ENCODE measurements at places on chromosomes 1 and 21. TPM values are rescaled to one million over a fixed set of nuclear protein-coding genes. Genes with fewer than 3 reads are reported as not detected.

GRCh38 chr1:42817440-42817767 is 207 bp upstream of the SVBP start:
- DNase-seq: no peak
- H3K27ac ChIP-seq: peak overlapping the region; percentile 28
- H3K4me1 ChIP-seq: peaks cover 32% of the 10 kb centered on the region
- peak overlapping the region; percentile 76 for H3K4me3 ChIP-seq
- H3K36me3 ChIP-seq: peaks cover 9% of the 10 kb centered on the region
- no peaks in the 10 kb centered on the region for H3K27me3 ChIP-seq

Gene RSPO1
- not detected for total RNA-seq

- no peaks in the 10 kb centered on the region for H3K36me3 ChIP-seq
- no peaks in the 10 kb centered on the region for H3K4me1 ChIP-seq
- H3K4me3 ChIP-seq: no peak overlapping the region
- no peak for DNase-seq
Observed at GRCh38 chr1:157448636-157449035, 103.7 kb downstream of the FCRL5 start.

- peak overlapping the region; percentile 81 for H3K27ac ChIP-seq
- peaks cover 42% of the 10 kb centered on the region for H3K4me1 ChIP-seq
- DNase-seq: no peak
- H3K27me3 ChIP-seq: no peaks in the 10 kb centered on the region
- H3K4me3 ChIP-seq: peak overlapping the region; percentile 92
Observed at GRCh38 chr1:153919876-153920852, 2.6 kb downstream of the GATAD2B start.

- H3K27me3 ChIP-seq: no peaks in the 10 kb centered on the region
- no peak overlapping the region for H3K27ac ChIP-seq
- no peaks in the 10 kb centered on the region for H3K36me3 ChIP-seq
- no peak overlapping the region for H3K4me3 ChIP-seq
- peaks cover 3% of the 10 kb centered on the region for H3K4me1 ChIP-seq
Observed at GRCh38 chr1:40399984-40400704, 26.6 kb downstream of the SMAP2 start.

- H3K27ac ChIP-seq: no peak overlapping the region
- peaks cover 25% of the 10 kb centered on the region for H3K4me1 ChIP-seq
- no peaks in the 10 kb centered on the region for H3K27me3 ChIP-seq
- DNase-seq: no peak
Observed at GRCh38 chr1:231933711-231934626, 307.4 kb downstream of the DISC1 start.

Gene ABCB10
- 20.2 TPM for total RNA-seq

DNA sequence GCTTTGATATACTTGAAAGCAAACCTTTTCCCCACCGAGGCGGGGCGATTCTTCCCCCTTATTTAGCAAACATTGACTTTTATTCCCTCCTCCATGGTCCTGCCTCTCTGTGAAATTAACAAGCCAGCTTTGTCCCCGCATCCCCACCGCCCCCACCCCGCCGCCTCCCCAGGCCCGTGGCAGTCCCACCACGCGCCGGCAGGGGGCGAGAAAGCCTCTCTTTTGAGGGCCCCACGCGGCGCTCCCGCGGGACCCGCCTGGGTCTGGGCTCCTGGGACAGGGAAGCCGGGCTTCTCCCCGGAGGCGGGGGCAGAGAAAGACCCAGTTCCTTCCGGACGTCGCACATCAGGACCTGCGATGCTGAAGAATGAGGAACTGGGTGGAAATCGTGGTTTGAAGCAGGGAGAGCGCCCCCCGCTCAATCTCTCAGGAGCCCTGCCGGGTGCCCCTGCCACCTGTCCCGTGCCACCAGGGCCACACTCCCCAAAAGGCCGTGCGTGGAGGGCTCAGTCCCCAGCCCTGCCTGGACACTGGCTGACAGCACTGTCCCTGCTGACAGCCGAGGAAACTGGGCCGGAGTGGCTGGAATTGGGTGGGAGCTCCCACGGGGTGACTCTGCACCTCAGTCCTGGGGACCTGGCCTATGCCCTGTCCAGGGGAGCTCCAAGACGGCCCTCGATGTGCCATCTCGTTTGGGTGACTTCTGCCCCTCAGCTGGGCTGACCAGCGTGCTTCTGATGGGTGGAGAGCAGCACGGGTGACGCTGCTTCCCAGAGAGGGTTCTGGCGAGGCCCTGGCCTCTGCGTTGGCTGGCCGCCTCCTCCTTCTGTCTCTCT is 8.6 kb upstream of the ACTRT2 start:
- no peaks in the 10 kb centered on the region for H3K4me1 ChIP-seq
- no peaks in the 10 kb centered on the region for H3K36me3 ChIP-seq
- no peak overlapping the region for H3K27ac ChIP-seq
- no peaks in the 10 kb centered on the region for H3K27me3 ChIP-seq
- H3K4me3 ChIP-seq: no peak overlapping the region

Gene ACTL8
- not detected for total RNA-seq

Gene HMGCL
- 37.4 TPM for total RNA-seq

DNA sequence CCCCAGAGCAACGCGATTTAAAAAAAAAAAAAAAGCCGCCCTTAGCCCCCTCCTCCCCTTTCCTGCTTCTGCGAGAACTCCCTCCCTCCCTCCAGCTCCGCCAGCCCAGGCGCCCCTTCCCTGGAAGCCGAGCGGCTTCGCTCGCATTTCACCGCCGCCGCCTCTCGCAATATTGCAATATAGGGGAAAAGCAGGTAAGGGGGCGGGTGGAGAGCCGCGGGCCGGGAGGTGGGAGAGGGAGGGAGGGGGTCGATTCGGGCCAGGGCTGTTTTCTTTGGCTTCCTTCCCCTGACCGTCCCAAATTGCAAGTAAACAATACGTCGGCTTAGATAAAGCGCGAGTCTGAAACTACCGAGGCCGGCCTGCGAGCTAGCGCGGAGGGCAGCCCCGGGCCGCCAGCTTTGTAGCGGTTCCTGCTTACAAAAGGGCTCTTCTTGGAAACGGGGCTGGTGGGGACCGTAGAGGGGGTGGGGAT is 408 bp downstream of the LMO4 start:
- no peak for DNase-seq
- peaks cover 34% of the 10 kb centered on the region for H3K4me1 ChIP-seq
- no peaks in the 10 kb centered on the region for H3K27me3 ChIP-seq
- peak overlapping the region; percentile 97 for H3K27ac ChIP-seq

GRCh38 chr1:202709276-202710041 is 795 bp downstream of the SYT2 start:
- H3K27me3 ChIP-seq: peaks cover 76% of the 10 kb centered on the region
- H3K36me3 ChIP-seq: no peaks in the 10 kb centered on the region
- peaks cover 10% of the 10 kb centered on the region for H3K4me1 ChIP-seq
- no peak overlapping the region for H3K27ac ChIP-seq
- peak; percentile 81 for DNase-seq
- peak overlapping the region; percentile 72 for H3K4me3 ChIP-seq

Gene OR2T33
- not detected for total RNA-seq

- H3K4me3 ChIP-seq: no peak overlapping the region
- DNase-seq: no peak
- H3K27me3 ChIP-seq: no peaks in the 10 kb centered on the region
- H3K27ac ChIP-seq: peak overlapping the region; percentile 18
Observed at GRCh38 chr1:179121159-179121938, 39.5 kb downstream of the TOR3A start.

Gene LMX1A
- not detected for total RNA-seq

- H3K36me3 ChIP-seq: no peaks in the 10 kb centered on the region
- DNase-seq: no peak
- peaks cover 25% of the 10 kb centered on the region for H3K4me1 ChIP-seq
- H3K4me3 ChIP-seq: peak overlapping the region; percentile 5
- H3K27me3 ChIP-seq: no peaks in the 10 kb centered on the region
Observed at GRCh38 chr1:43232482-43232881, 37.3 kb upstream of the TMEM125 start.

Gene PGLYRP4
- total RNA-seq: not detected

Gene FMO5
- total RNA-seq: 2.2 TPM

Gene CRP
- total RNA-seq: not detected

GRCh38 chr1:202856014-202856413 is 32.9 kb downstream of the RABIF start:
- no peak for DNase-seq
- no peaks in the 10 kb centered on the region for H3K4me1 ChIP-seq
- no peak overlapping the region for H3K4me3 ChIP-seq
- no peaks in the 10 kb centered on the region for H3K36me3 ChIP-seq
- H3K27me3 ChIP-seq: no peaks in the 10 kb centered on the region

- peak overlapping the region; percentile 83 for H3K4me3 ChIP-seq
- H3K4me1 ChIP-seq: peaks cover 27% of the 10 kb centered on the region
- DNase-seq: no peak
- no peaks in the 10 kb centered on the region for H3K36me3 ChIP-seq
Observed at GRCh38 chr1:6783936-6784559, 1.2 kb upstream of the CAMTA1 start.

DNA sequence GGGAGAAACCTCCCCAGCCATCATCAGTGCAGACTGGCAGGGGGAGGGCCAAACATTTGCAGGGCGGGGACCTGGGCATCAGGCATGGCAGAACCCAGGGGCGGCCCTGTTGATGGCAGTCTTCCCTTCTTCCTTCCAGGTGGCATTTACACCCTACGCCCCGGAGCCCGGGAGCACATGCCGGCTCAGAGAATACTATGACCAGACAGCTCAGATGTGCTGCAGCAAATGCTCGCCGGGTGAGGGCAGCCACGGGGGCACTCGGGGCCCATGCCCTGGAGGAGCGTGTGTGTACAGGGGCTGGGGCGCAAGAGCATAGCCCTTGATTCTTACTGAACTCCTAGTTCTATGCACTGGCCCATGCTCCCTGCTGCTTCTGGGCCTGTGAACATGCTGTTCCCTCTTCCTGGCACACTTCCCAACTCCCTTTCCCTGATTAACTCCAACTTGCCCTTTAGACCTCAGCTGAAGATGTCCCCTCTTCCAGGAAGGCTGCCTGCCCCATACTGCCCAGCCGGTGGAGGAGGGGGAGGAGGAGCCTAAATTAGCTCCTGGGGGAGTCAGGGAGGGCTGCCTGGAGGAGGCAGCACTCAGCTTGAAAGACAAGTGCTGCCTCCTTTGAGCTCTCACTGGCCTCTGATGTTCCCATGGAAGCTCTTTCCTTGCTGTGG is 22.0 kb downstream of the TNFRSF1B start:
- DNase-seq: no peak
- no peaks in the 10 kb centered on the region for H3K36me3 ChIP-seq
- no peak overlapping the region for H3K4me3 ChIP-seq
- H3K4me1 ChIP-seq: peaks cover 60% of the 10 kb centered on the region
- peaks cover 3% of the 10 kb centered on the region for H3K27me3 ChIP-seq
- no peak overlapping the region for H3K27ac ChIP-seq

Gene AKR7A3
- total RNA-seq: 1.5 TPM

DNA sequence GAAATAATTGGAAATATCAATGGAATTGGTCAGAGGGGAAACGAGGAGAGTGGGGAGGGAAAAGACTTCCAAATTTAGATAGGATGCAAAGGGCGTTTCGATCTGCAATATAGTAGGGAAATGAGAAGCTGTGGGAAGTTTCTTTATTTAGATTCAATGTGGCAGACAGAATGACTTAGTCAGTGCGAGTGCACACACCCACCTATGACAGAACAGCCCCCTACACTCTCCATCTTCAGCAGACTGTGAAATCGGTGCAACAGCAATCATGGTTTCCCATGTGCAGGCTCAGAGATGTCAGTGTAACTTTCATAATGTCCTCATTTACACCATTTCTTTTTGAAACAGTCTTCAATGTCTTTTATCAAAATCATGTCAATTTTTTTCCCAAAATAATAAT is 46.0 kb downstream of the DIP2A start:
- DNase-seq: no peak
- no peak overlapping the region for H3K27ac ChIP-seq

Measured in osteocyte (in vitro differentiated cells).